ENCODE measurements at places on chromosomes 6 and 20. TPM values are rescaled to one million over a fixed set of nuclear protein-coding genes. Genes with fewer than 3 reads are reported as not detected.

GRCh38 chr6:40825102-40825501, 213.9 kb downstream of the UNC5CL start:
- no peak overlapping the region for H3K27ac ChIP-seq
- no peaks in the 10 kb centered on the region for H3K27me3 ChIP-seq
- no peak overlapping the region for H3K4me3 ChIP-seq
- no peaks in the 10 kb centered on the region for H3K36me3 ChIP-seq

DNA sequence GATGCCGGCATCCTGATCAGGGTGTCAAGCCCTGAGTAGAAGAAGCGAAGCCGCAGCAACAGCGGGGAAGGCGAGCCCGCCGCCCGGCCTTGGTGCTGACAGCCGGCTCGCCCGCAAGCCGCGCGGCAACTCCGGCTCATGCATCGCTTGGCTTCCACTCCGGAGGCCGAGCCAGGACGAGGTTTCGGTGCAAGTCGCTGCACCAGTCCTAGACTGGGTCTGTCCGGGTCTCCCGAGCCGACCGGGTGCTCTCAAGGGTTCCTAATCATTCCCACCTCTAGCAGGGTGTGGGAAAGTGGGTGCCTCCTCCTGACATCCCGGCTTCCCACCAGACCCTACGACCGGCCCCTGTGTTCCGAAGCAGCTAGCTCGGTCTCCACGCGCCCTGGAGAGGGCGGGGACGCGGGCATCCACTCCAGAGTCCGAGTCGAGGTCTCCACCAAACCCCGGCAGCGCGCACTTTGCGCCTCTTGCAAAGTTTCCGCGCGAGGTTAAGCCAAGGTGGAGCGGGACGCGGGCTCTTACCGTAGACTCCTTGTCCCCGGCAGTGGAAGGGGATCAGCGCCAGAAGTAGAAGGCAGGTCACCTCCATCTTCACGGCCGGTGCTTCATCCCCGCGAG, 1.4 kb downstream of the MDGA1 start:
- H3K27ac ChIP-seq: peak overlapping the region; percentile 74
- peak overlapping the region; percentile 75 for H3K4me3 ChIP-seq
- DNase-seq: no peak
- peaks cover 63% of the 10 kb centered on the region for H3K4me1 ChIP-seq
- H3K27me3 ChIP-seq: no peaks in the 10 kb centered on the region
- no peaks in the 10 kb centered on the region for H3K36me3 ChIP-seq

DNA sequence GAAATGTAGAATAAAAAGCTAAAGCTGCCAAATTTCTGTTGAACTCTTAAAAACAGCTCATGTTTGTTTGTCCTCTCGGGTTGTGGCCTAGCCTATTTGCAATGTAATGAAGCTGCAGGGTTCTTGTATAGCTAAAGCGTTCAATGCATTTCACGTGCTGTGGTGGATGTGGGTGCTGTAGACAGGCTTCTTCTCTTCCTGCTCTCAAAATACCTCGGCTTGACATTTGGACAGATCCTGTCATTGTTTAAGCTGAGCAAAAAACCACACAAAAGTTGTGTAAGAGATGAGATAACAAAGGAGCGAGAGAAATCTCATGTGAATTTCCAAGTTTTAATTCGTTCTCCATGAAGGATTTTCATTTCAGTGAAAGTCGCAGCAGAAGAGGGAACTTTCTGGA, 196.3 kb upstream of the UST start:
- H3K27me3 ChIP-seq: no peaks in the 10 kb centered on the region
- no peaks in the 10 kb centered on the region for H3K36me3 ChIP-seq
- no peak for DNase-seq
- H3K27ac ChIP-seq: no peak overlapping the region
- H3K4me1 ChIP-seq: peaks cover 6% of the 10 kb centered on the region

- DNase-seq: no peak
- peaks cover 34% of the 10 kb centered on the region for H3K4me1 ChIP-seq
- H3K36me3 ChIP-seq: no peaks in the 10 kb centered on the region
These were observed 1.2 kb upstream of the TOX2 start for GRCh38 chr20:43913291-43914025.

GRCh38 chr6:152375197-152375596, 262.0 kb downstream of the SYNE1 start:
- H3K4me3 ChIP-seq: no peak overlapping the region
- H3K27ac ChIP-seq: no peak overlapping the region
- H3K36me3 ChIP-seq: no peaks in the 10 kb centered on the region
- H3K4me1 ChIP-seq: peaks cover 13% of the 10 kb centered on the region
- no peak for DNase-seq

- DNase-seq: no peak
- H3K27ac ChIP-seq: no peak overlapping the region
- H3K4me1 ChIP-seq: no peaks in the 10 kb centered on the region
These were observed 103.0 kb upstream of the FOXQ1 start for GRCh38 chr6:1208876-1209275.

GRCh38 chr6:4220558-4220957, 85.2 kb upstream of the ECI2 start:
- no peaks in the 10 kb centered on the region for H3K27me3 ChIP-seq
- H3K4me3 ChIP-seq: no peak overlapping the region
- no peaks in the 10 kb centered on the region for H3K36me3 ChIP-seq
- no peaks in the 10 kb centered on the region for H3K4me1 ChIP-seq
- H3K27ac ChIP-seq: no peak overlapping the region

DNA sequence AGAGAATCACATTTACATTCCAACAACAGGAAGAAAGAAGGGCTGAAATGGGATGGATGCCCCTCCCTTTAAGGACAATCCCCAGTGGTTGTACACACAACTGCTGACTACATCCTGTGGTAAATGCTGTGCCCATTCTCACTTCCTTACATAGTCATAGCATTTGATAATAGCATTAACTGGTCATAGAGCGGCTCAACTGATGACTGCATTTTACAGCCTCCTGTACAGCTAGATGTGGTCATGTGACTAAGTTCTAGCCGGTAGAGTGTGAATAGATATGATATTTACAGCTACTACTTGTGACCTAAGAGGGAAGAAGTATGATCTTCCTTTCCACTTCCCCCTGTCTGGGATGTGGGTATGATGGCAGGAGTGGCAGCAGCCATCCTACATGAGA, 24.7 kb downstream of the KCNK17 start:
- DNase-seq: no peak
- H3K27me3 ChIP-seq: peaks cover 7% of the 10 kb centered on the region
- H3K4me1 ChIP-seq: no peaks in the 10 kb centered on the region
- H3K4me3 ChIP-seq: no peak overlapping the region
- H3K36me3 ChIP-seq: no peaks in the 10 kb centered on the region

Gene SRMS
- total RNA-seq: not detected

Gene TRAPPC3L
- total RNA-seq: not detected

Gene TOX2
- total RNA-seq: 0.99 TPM

Gene DZANK1
- total RNA-seq: 0.99 TPM

Gene PGBD1
- total RNA-seq: 0.61 TPM

Gene OR2B6
- not detected for total RNA-seq

All from esophagus squamous epithelium (tissue), 5 donors.